NCI-H1436 (cell line): ENCODE measurements at places on chromosomes 5 and 9.

GRCh38 chr9:17994695-17995425 lies 416.0 kb downstream of the SH3GL2 start:
- DNase-seq, result no peak

GRCh38 chr9:14136646-14137370 lies 177.1 kb downstream of the NFIB start:
- peak; percentile 19 for DNase-seq

DNA sequence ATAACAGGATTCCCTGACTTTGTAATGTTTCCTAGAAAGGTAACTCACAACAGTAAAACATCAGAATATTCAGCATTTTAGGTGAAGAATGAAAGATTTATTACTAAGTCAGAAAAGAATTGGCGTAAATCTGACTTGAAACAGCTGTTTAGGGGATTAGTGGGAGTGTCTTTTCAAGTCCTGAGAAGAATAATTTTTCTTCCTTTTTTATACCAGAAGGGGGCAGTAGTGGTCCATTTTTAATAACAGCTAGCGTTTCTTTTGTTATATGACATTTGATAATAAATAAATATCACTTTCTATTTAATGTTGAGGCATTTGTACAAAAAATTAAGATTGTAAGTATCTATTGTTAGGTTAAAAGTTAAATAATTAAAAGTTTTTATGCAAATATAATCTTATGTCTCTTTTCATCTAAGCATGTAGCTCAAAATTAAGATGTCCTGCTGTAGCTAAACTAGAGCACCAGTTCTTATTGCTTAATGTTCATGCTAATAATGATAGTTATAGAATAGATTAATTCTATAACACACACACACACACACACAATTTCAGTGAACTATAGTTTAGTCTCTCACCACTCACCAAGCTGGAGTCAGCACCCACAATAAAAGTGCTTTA lies 258.7 kb upstream of the ARRDC3 start:
- DNase-seq, result peak; percentile 40

DNA sequence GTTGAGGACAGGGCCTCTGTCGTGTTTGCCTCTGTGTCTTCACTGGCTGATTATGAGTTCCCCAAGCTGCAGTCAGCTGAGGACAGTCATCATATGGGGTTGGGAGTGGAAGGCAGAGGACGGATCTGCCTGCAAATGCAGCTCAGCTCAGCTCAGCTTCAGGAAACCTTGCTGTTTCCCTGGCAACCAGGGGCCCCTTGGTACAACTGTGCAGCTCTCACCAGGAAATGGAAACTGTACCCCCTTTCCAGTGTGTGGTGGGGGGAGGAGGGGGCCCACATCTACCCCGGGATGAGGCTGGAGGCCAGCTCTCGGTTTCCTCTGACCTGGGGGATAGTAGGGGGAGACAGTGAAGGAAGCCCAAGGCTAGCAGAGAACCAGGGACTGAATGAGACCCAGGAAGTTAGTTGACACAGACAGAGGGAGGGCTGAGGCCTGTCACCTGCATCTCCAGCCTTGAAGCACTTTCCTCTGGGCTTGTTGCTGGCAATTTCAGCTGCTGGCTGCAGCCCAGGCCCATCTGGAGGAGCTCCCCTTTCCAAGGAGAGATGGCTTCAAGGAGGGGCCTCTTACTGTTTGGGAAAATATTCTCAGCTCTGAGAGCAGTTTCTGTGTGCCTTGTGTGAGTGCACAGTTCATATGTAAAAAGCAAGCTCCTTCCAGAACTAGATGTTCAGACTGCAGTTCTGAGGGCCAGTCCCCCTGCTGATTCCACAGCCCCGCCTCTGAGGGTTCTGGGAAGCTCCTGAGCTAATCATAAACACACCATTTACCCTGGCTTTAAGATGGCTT lies 6.9 kb downstream of the ANXA6 start:
- DNase-seq, result no peak

DNA sequence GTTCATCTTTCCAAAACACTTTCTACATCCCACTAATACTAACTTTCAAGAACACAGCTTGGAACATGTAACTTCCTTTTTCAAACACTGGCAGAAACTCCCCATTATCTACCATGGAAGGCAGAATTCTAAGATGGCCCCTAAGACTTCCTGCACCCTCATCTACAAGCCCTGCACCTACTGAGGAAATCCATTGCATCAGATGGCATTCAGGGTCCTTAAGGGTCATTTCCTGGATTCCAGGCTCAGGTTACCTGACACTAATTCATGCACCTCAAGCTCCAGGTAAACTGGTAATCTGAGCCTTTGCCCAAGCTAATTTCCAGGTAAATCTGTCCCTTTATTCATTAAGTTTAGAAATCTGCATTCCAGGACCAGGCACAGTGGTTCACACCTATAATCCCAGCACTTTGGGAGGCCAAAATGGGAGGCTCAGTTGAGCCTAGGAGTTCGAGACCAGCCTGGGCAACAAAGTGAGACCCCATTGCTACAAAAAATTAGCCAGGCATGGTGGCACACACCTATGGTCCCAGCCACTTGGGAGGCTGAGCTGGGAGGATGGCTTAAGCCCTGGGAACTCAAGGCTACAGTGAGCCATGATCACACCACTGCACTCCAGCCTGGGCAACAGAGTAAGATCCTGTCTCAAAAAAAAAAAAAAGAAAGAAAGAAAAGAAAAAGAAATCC lies 91.6 kb downstream of the NFIB start:
- DNase-seq, result no peak

DNA sequence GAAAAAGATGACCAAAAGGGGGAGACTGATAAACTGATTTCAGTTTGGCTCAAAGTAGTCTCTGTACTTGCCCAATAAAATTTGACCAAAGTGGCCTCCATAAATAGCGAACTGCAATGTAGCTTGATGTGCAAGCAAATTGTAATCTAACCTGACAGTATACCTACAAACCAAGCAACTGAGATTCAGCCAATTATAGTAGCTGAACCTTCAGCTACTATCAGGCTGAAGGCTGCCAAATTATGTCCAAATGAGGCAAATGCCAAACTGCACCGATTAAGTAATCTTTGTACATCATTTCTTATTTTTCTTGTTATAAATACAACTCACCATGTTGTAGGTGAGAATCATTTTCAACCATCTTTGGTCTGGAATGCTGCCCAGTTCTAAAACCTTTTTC lies 390.6 kb downstream of the CDH9 start:
- DNase-seq, result no peak

- DNase-seq, result no peak
Observed at GRCh38 chr5:40502736-40503135, 177.0 kb upstream of the PTGER4 start.

DNA sequence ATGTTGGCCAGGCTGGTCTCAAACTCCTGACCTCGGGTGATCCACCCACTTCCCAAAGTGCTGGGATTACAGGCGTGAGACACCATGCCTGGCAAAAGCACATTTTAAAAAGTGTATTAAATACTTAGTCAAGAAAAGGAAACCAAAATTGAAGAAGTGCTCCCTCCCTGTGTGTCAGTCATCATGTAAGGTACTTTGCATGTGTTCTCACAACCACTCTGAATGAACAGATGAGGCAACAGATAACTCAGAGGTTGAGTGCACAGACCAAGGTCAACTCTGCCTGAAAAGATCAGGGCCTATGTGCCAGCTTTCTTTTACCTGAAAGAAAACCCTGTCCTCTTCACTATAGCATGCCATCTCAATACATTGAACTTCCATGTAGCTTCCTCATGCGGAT lies 289.7 kb downstream of the MRPS30 start:
- DNase-seq, result no peak

DNA sequence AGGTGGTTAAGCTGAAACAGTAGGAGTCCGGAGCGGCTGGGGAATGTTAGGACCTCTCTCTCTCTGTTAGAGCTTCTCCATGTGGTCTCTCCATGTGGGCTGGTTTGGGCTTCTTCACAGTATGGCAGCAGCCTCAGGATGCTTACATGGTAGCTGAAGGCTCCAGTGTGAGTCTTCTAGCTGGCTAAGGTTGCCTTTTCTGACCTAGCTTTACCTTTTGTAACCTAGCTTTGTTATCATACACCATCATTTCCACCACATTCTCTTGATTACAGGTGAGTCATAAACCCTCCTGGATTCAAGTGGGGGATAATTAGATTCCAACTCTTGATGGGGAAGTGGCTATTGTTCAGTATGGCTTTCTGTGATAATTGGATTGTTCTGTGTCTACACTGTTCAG lies 98.5 kb downstream of the MTREX start:
- peak; percentile 59 for DNase-seq

GRCh38 chr9:105416840-105417239 lies 31.0 kb upstream of the FSD1L start:
- DNase-seq, result no peak

- DNase-seq, result no peak
Observed at GRCh38 chr5:33229216-33229615, 211.5 kb upstream of the TARS1 start.

- DNase-seq, result peak; percentile 12
Observed at GRCh38 chr5:72451741-72452505, 55.3 kb downstream of the ZNF366 start.

- no peak for DNase-seq
Observed at GRCh38 chr9:97431549-97432143, 19.8 kb downstream of the TDRD7 start.

GRCh38 chr5:124079062-124079461 lies 567.1 kb downstream of the CSNK1G3 start:
- no peak for DNase-seq
